ENCODE measurements at places on chromosomes 16 and 17.

GRCh38 chr17:79152110-79152509 is 77.5 kb downstream of the ENGASE start:
- DNase-seq: no peak

DNA sequence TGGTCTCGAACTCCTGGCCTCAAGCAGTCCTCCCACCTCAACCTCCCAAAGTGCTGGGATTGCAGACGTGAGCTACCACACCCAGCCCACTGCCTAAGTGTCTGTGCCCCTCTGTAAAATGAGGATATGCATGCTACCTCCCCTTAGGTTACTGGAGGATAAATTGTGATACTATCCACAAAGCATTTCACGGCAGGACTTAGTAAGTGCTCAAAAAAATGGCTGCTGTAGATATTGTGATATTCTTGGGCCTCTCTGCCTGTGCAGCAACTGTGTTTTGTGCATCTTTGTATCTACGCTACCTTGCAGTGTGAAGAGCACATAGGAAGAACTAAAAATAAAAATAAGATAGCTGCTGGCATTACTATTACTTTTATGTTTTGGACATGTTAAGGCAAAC is 1.9 kb upstream of the CASKIN1 start:
- DNase-seq: no peak

- no peak for DNase-seq
These were observed 21.1 kb upstream of the COX10 start for GRCh38 chr17:14048169-14048568.

DNA sequence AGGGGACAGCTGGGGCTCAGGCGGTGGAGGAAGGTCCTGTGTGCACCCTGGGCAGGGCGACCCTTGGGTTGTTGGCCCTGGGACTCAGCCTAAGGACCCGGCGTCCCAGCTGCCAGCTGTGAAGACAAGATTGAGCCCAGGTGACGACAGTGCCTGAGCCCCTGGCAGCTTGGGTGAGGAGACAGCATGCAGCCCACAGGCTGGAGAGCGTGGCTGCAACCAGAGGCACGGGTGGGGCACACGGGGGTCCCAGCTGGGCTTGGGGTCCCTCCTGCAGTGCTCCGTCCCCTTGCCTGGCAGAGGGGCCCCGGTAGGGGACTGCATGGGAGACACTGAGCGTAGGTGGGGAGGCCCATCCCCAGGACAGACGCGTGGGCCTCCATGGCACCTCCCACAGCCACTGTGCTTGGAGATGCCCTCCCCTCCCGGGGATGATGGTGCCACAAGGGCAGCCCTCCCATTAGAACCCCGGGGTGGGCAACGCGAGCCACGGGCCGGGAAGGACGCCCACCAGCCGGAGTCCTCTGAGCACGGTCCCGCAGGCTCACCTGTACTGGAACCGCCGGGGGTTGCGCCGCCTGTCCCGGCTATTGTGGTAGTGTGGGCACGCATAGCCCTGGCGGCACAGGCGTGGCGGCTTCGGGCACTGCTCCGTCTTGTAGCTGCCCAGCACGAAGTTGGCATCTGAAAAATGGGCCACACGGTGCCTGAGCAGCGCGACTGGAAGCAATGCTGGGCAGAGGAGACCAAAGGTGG is 15.5 kb downstream of the UNKL start:
- no peak for DNase-seq

GRCh38 chr16:68658341-68658973 is 13.3 kb downstream of the CDH3 start:
- DNase-seq: peak; percentile 85

DNA sequence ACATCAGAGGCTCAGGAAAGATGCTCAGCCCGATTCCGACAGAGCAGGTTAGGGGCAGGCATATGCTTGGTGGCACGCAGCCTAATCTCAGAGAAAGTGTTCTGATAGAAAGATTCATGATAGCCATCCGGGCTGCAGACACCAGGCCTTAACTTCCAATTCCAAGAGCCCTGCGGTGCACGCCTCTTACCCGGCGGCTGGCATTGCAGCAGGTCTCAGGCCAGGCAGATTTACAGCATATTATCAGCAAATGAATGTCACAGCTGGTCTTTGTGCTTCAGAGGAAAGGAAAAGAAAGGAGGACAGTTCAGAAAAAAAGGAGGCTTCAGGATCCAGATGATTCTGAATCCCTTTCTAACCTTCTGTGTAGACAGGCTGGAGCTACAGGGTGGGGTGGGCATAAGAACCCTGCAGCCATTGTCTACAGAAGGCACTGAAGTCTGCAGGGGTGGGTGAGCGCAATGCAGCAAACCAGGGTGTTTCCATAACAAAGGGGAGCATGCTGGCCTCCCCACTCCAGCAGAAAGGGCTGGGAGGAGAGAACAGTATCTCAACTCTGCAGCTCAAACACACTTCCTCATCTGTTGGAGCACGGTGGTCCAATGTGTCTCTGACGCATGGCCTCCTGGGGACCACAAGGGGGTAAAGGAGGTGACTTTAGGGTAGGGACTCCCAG is 277.4 kb upstream of the XYLT1 start:
- peak; percentile 39 for DNase-seq

DNA sequence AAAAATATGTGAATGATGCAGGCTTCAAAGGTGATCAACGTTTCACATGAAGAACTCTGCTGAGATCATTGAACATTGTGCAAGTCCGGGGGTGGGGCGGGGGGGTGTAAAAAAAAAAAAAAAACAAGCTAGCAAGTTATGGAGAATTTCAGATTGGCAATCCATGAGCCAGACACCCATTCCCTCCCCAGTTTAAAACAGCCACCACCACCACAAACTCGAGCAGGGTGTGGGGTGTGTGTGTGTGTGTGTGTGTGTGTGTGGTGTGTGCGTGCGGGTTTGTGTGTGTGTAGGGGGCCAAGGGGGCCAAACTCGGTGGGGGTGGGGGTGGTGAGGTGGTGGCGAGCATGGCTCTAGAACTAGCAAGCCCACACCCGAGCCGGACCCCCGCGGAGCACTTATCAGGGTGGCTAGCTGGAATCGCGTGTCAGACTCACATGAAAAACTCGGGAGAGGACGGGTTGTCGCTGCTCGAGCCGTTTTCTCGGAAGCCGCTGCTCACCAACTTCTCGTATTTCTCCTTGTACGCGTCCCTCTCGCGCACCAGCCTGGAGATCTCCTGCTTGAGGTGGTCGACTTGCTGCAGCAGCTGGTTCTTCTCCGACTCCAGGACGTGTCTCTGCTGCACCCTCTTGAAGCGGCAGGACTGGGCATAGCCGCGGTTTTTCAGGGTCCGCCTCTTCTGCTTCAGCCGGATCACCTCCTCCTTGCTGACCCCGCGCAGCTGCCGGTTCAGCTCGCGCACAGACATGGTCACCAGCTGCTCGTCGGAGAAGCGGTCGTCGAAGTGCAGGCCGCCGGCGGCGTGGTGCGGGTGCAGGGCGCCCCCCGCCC is 2.0 kb downstream of the MAF start:
- DNase-seq: peak; percentile 86

DNA sequence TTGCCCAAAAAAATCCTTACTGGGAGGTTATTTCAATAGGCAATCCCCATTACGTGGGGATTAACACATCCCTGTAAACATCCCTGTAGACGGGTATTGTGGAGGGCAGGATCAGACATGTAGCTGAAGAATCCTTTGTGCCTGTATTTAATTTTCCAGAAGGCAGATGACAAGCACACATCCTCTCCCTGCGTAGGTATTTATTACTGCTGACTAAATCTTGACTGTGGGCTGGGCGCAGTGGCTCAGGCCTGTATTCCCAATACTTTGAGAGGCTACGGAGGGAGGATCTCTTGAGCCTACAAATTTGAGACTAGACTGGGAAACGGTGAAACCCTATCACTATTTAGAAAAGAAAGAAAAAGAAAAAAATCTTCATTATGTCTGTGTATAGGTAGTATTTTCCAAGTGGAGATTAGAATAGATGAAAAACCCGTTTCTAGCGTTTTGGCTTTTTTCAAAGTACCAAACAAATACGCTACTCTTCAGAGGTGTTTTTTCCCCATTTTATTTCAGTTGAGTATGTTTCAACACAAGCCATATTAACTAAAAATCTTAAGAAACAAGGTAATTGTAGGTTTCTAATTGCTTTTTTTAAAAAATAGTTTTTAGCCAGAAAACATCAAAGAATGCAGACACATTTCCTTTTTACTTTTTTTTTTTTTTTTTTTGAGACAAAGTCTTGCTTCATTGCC is 1.5 kb upstream of the MARF1 start:
- no peak for DNase-seq

- DNase-seq: no peak
These were observed 127.9 kb downstream of the NPIPB5 start for GRCh38 chr16:22638393-22639206.
